ENCODE measurements at places on chromosomes 7 and 10.

DNA sequence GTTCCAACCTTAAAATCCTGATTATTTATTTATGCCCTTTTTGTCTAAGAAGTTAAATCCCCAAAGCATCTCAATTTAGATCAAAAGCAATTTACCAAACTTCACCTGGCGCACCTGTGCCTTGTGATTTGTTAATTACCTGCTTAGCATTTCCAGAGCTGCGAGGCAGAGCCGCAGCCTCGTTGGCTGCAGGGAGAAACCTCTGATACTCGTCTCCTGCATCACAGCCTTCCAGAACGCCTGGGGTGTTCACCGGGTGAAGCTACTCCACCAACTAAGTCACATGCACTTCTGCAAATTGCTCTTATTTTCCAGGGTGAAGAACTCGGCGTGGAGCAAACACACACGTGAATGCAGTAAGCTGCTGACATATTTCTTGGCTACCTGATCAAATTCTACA is 198.1 kb upstream of the RNF32 start:
- DNase-seq = no peak

GRCh38 chr7:70237831-70238575 is 639.7 kb downstream of the AUTS2 start:
- DNase-seq = no peak

GRCh38 chr10:5291501-5292195 is 73.1 kb upstream of the UCN3 start:
- peak; percentile 89 for DNase-seq

- no peak for DNase-seq
Observed at GRCh38 chr7:159019111-159019510, 125.6 kb downstream of the VIPR2 start.

GRCh38 chr7:71708710-71709109 is 576.8 kb downstream of the GALNT17 start:
- DNase-seq = no peak

- DNase-seq = no peak
Observed at GRCh38 chr10:90989378-90989777, 68.5 kb upstream of the ANKRD1 start.

All from NCI-H460 (cell line).